ENCODE measurements at places on chromosomes 12 and 14.

GRCh38 chr14:34180869-34181268, 230.0 kb upstream of the EGLN3 start:
- no peak for DNase-seq

DNA sequence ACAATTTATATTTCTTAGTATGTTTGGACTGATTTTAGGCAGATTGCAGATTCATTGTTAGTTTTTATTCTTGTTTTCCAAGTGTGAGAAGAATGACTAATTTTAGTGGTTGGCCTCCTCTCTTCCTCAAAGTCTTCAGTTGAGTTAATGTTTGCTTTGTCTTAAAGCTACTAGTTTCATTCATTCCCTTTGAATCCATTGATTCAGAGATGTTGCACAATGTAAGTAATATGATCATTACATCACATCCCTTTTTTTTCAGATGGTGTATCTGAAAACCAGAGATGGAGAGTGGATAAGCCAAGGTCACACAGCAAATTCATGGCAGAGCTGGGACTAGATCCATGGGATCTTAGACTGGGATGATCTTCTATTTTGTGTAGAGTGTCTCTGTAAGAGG, 577.5 kb downstream of the BCL11B start:
- DNase-seq = no peak

DNA sequence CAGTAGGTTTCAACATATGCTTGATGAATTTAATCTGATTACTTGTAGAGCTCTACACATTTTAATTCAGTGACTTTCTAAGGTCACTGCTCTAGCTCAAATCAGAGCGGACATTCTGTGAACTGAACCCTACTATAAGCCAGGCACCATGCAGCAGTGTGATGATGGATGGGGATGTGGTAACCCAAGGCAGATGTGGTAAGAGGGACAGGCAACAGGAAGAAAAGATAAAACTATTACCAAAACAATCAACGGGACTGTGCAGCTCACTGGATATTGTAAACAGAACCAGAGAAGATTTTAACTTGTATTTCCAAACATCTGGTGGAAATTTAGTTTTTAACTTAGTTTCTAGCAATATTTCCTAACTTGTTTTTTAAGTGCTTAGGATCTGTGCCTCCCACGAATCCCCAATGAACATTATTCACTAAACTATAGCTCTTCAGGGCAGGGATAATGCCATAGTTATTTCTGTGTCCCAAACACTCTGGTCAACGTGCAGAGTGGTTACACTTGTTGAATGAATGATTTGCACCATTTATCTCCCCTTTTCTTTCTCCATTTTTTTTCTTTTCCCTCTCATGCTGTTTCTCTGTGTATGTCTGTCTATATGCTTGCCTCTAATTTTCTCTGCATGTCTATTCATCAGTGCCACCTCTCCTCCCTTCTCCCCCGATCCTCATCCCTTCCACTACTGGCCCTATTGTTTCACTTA, 3.0 kb downstream of the ERO1A start:
- DNase-seq = peak; percentile 50

DNA sequence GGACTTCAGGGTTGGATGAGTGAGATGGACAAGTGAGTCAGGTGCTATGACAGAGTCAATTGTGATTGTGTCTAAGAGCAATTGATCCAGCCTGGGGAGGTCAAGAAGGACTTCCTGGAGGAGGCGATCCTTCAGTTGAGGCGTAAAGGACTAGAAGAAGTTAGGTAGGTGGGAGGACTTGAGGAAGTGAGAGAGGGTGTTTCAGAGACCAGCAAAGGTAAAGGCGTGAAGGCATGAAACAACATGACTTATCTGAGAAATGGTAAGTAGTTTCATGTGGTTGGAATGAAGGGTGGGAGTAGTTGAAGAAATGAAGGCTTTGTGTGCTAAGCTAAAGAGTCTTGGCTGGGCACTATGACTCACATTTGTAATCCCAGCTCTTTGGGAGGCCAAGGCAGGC, 48.9 kb upstream of the PPP1CC start:
- no peak for DNase-seq

DNA sequence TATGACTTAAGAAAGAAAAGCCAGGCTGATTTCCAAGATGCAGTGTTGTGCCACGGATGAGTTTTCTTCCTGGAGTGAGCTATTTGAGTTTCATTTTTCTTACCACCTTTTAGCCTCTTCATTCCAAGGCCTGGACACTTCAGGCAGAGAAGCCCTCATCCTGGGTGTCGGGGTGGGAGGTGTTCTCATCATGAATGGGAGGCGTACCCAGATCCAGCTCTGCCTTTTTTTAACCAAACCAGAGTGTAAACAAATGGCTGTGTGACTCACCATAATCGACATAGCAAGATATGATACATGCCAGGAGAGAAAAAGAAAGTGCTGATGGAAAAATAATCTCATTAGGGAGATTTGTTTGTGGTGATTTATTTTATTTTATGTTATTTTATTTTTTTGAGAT, 79.9 kb downstream of the ARF6 start:
- DNase-seq = no peak

DNA sequence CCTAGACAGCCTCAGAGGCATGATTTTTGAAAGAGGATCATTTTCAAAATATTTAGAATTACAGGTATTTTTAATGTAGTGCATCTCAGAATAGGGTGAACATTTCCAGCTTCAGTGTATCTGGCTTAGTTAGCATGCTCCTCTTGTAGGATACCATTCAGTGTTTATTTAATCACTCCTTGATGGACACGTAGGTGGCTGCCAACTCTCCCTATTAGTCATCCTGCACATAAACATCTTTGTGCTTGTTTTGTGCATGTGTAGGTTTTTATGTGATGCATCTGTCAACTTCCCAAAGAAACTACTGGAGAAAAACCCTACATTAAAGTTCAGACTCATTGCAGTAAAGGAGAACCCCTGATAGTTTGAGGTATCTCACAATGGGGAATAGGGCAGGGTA, 52.5 kb upstream of the RBM19 start:
- DNase-seq = no peak

DNA sequence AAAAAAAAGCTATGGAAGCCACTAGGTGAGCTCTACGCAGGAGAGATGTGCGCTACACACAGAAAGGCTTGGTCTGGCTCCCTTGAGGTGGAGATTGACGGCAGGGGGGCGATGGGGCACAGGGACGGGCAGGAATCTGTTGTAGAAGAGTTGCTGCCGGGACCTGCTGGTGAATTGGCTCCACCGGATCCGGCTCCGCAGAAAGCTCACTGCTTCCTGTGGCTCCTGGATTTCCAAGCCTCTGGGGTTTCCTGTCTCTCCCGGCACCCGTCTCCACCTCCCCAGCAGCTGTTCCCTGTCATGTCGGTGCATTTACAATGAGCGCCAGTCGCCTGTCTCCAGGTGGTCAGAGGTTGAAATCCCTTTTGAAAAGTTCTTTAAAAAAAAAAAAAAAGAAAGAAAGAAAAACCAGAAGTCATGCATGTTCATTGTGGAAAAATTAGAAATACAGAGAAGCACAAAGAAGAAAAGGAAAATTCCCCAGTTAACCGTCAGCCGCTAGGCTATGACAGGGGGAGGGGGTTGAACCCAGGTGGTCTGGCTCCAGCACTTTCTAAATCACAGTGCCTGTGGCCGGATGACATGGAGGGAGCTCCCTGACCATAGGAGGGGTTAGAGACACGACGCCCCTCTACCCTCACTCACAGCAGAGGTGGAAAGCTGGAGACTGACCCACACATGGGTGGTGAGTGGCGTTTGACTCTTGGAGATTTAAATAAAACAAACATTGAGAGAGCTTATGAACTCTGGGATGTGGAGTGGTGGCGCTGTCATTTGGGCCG, 20.8 kb downstream of the FAM222A start:
- DNase-seq = no peak

GRCh38 chr14:65239143-65239937, 137.0 kb upstream of the MAX start:
- DNase-seq = no peak

GRCh38 chr14:98189511-98189910, 1082.5 kb downstream of the BCL11B start:
- DNase-seq = peak; percentile 96

- DNase-seq = no peak
These were observed 606.5 kb downstream of the GALC start for GRCh38 chr14:87386524-87386923.

GRCh38 chr14:35861204-35861868, 35.2 kb downstream of the BRMS1L start:
- DNase-seq = no peak

- no peak for DNase-seq
These were observed 16.0 kb upstream of the KRT86 start for GRCh38 chr12:52258335-52258901.

GRCh38 chr14:93332397-93332852, 411 bp downstream of the BTBD7 start:
- no peak for DNase-seq

DNA sequence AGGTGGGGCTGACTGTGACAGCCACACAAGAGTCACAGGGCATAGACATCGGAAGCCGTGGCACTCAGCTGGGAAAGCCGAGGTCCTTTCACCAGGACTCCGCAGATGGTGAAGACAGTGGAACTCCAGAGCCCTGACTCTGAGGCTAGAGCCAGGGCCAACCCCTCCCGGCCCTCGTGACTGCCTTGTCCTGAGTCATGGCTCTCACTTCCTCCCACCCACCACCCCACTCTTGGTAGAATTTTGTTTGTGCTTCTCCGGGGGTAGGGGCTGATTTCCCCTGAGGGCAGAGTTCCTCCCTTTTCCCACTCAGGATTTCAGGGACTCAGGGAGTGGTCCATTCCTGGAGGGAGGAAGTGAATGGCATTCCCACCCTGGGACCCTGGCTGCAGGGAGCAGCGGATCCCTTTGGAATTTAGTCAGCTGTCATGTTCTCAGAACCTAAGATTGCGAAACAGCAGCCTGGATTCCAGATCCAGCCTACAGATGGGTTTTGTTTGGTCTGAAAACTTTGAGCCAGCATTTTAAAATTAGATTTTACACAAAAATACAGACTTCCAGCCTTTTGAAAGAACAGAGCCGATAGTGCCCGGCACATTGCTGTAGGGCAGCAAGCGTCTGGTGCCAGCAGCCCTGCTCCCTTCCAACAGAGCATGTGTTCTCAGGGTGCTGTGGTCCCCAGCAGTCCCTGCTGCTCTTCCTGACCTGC, 50.7 kb downstream of the TPCN1 start:
- no peak for DNase-seq

GRCh38 chr14:95174184-95174792, 17.0 kb upstream of the DICER1 start:
- no peak for DNase-seq

GRCh38 chr12:65622056-65622455, 202.2 kb upstream of the HMGA2 start:
- DNase-seq = no peak

- DNase-seq = no peak
These were observed 6.2 kb upstream of the CGRRF1 start for GRCh38 chr14:54503486-54503885.

- no peak for DNase-seq
These were observed 37.8 kb downstream of the PRPF40B start for GRCh38 chr12:49661191-49661590.

- no peak for DNase-seq
These were observed 22.4 kb upstream of the TAS2R42 start for GRCh38 chr12:11209113-11209512.

GRCh38 chr12:106791531-106791930, 17.0 kb downstream of the RIC8B start:
- DNase-seq = no peak

DNA sequence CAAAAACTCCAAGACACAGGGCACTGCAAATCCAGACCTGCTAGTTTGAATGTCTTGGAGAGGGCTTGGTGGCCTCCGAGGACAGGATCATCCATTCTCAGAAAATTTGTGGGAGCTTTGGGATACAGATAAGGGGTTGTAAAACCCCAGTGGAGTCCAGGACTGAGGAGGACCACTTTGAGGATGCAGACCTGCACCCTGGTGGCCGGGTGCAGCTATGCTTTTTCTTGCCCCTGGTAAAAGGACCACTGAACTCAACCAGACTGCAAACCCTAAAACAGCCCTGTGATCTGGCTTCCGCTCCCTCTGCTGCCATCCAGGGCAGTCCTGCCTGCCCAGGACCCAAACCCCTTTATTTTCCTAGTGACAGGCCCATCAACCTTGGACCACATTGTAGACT, 169.5 kb upstream of the DAAM1 start:
- no peak for DNase-seq

GRCh38 chr12:48442179-48442847, 30.0 kb upstream of the ANP32D start:
- DNase-seq = no peak

- DNase-seq = no peak
These were observed 83.1 kb upstream of the TSPAN8 start for GRCh38 chr12:71240946-71241345.

DNA sequence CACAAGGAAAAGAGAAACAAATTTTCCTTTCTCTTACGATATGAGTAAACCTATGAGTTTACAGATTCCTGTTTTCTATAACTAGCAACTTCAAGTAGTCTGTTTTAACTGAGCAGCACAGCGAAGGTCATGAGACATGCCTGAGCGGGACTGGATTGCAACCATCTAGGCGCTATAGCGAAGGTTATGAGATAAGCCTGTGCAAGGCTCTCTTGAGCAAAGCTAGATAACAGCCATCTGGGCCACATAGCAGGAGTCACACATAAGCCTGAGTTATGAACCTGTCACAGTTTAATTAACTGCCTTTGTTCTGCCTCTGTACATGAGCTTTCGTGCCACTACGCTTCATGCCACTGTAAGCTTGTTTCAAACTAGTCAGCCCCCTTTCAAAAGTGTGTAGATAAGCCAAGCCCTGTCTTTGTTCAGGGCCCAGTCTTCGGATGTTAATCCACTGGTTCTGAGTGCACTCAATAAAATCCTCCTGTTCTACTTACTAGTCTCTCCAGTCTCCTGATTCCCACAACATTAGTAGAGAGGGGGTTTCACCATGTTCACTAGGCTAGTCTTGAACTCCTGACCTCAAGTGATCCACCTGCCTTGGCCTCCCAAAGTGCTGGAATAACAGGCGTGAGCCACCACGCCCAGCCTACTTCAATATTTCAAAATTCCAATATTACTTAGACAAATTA, 47.1 kb downstream of the SEC23A start:
- DNase-seq = no peak

DNA sequence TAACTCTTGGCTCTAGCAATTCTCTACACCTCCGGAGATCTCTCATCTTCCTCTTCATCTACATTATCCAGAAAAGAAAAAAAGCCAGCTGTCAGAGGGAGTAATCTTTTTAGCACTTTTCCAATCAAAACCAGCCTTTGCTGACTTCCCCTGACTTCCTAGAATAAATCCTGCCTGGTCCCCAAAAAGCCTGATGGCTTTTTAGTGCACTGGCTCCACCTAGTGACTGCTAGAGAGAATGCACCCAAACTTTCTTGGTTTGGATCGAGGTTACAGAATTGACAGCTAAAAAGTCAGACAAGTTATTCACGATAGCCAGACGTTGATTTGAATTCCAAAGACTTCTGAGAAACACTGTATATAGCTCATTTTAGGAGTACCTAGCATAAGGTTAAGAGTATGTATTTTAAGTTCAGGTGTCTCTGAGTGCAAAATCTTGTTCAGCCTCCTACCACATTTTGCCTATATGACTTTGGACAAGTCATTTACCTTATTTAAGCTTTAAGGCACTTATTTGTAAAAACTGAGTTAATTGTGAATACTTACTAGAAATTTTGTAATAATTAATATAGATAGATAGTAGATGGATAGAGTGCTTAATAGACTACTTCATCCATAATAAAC, 185.7 kb upstream of the GRIN2B start:
- peak; percentile 38 for DNase-seq
